ENCODE measurements at places on chromosomes 13 and 19.

GRCh38 chr13:25132751-25133390 is 36.9 kb downstream of the PABPC3 start:
- no peak overlapping the region for H3K27ac ChIP-seq
- no peak for DNase-seq
- no peaks in the 10 kb centered on the region for H3K4me1 ChIP-seq
- H3K27me3 ChIP-seq = peaks cover 29% of the 10 kb centered on the region
- H3K4me3 ChIP-seq = no peak overlapping the region

GRCh38 chr19:17719730-17720400 is 585 bp downstream of the MAP1S start:
- H3K4me3 ChIP-seq = peak overlapping the region; percentile 78
- H3K4me1 ChIP-seq = peaks cover 47% of the 10 kb centered on the region
- peak; percentile 60 for DNase-seq
- H3K27me3 ChIP-seq = no peaks in the 10 kb centered on the region

DNA sequence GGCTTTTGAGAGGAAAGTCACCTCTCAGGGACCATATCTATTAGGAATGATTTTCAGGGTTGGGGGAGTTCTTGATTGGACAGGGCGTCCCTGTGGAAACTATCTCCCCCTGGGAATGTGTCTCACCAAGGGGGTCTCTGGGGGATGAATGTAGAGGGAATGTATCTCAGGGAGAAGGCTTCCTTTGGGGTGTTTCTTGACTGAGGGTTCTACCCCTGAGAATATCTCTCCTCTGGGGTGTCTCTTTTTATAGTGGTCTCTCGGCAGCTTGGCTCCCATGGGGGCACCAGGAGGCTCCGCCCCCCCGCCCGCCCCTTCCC is 1.0 kb downstream of the RTBDN start:
- H3K27ac ChIP-seq = no peak overlapping the region
- H3K4me3 ChIP-seq = peak overlapping the region; percentile 30
- H3K36me3 ChIP-seq = no peaks in the 10 kb centered on the region
- peaks cover 99% of the 10 kb centered on the region for H3K27me3 ChIP-seq
- H3K4me1 ChIP-seq = peaks cover 20% of the 10 kb centered on the region

DNA sequence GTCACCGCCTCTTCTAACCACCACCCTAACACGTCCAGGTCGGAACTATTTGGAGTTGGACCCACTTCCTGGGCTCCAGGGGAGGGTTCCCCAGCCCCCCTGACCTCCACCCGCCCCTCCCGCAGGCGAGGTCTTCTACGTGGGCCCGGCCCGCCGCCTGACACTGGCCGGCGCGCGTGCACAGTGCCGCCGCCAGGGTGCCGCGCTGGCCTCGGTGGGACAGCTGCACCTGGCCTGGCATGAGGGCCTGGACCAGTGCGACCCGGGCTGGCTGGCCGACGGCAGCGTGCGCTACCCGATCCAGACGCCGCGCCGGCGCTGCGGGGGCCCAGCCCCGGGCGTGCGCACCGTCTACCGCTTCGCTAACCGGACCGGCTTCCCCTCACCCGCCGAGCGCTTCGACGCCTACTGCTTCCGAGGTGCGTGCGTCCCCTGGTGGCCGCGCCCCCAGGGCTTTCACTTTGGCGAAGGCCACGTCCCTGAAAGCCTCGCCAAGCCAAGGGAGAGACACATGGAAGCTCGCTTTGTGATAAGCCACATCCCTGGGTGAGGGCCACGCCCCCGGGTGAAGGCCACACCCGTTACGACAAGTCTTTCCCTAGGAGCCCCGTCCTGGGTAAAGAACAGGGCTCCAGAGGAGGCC is 13.2 kb downstream of the NCAN start:
- DNase-seq = peak; percentile 88
- H3K4me3 ChIP-seq = peak overlapping the region; percentile 68
- peaks cover 4% of the 10 kb centered on the region for H3K4me1 ChIP-seq
- H3K36me3 ChIP-seq = no peaks in the 10 kb centered on the region
- peaks cover 55% of the 10 kb centered on the region for H3K27me3 ChIP-seq

GRCh38 chr19:47475465-47475864 is 3.8 kb upstream of the SLC8A2 start:
- DNase-seq = no peak
- peaks cover 11% of the 10 kb centered on the region for H3K4me1 ChIP-seq
- no peaks in the 10 kb centered on the region for H3K36me3 ChIP-seq
- no peak overlapping the region for H3K4me3 ChIP-seq

DNA sequence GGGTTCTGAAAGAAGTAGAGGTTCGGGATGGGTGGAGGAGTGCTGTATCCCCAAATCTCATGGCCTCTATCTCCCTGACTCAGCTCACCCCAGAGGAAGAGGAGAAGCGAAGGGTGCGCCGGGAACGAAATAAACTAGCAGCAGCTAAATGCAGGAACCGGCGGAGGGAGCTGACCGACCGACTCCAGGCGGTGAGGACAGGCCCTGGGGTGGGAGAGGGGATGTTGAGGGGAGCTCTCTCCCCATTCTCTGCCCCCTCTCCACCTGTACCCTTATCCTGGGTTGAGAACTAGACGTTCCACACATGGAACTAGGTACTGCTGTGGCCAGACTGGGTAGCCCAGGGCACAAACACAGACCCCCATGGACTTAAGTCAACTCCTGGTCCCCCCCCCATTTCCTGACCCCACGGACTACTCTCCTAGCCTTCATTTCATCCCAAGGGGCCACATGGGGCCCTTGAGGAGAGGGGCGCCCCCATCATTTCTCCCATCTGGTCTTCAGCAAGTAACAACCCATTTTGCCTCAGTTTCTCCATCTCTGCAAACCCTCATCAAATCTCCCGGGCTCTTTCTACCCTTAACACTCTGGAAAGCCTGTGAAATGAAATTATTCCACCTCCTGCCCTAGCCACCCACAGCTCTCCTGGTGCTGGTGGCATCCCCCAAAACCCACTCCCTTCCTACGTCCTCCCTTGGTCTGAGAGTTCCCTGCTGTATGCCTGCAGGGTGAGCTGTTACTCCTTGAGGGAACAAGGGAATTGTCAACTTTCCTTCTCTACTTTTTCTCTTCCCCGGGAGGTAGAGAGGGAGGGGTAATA is 3.5 kb downstream of the FOSB start:
- H3K27ac ChIP-seq = no peak overlapping the region
- peaks cover 49% of the 10 kb centered on the region for H3K4me1 ChIP-seq
- no peaks in the 10 kb centered on the region for H3K36me3 ChIP-seq
- peaks cover 88% of the 10 kb centered on the region for H3K27me3 ChIP-seq
- DNase-seq = peak; percentile 49

GRCh38 chr19:46640656-46641055 is 4.7 kb upstream of the GNG8 start:
- peaks cover 24% of the 10 kb centered on the region for H3K27me3 ChIP-seq
- H3K36me3 ChIP-seq = no peaks in the 10 kb centered on the region
- DNase-seq = no peak
- peak overlapping the region; percentile 14 for H3K4me3 ChIP-seq

DNA sequence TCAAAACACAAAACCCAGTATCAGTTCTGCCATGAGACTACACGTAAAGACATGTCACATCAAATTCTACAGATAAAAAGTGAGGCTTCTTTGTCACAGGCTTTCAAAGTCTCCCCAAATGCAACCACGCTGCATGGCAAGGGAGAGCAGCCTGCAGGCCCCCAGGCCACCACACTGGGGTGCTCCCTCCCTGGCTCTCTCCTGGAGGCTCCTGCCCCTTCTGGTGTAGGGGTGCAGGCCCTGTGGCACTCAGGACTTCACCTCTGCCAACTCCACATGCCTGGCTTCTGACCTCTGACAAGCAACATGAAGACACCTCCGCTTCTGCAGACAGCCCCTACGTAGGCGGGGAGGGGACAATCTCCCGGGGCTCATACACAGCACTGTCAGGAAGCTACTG is 14.3 kb downstream of the AKAP8 start:
- H3K36me3 ChIP-seq = peaks cover 42% of the 10 kb centered on the region
- no peak overlapping the region for H3K27ac ChIP-seq

- no peak for DNase-seq
- H3K36me3 ChIP-seq = no peaks in the 10 kb centered on the region
- no peak overlapping the region for H3K27ac ChIP-seq
- peaks cover 4% of the 10 kb centered on the region for H3K27me3 ChIP-seq
Measured at GRCh38 chr13:44014501-44014900, 134.8 kb downstream of the LACC1 start.

GRCh38 chr13:100333141-100333540 is 244.2 kb downstream of the PCCA start:
- H3K4me3 ChIP-seq = no peak overlapping the region
- H3K36me3 ChIP-seq = peaks cover 14% of the 10 kb centered on the region
- no peaks in the 10 kb centered on the region for H3K27me3 ChIP-seq
- H3K27ac ChIP-seq = no peak overlapping the region
- H3K4me1 ChIP-seq = no peaks in the 10 kb centered on the region
- DNase-seq = no peak

- peaks cover 21% of the 10 kb centered on the region for H3K4me1 ChIP-seq
- peaks cover 23% of the 10 kb centered on the region for H3K36me3 ChIP-seq
- H3K27me3 ChIP-seq = peaks cover 85% of the 10 kb centered on the region
Measured at GRCh38 chr19:38387550-38388348, at the start of gene GGN. TSS of gene GGN (minus strand) at chr19:38388034. CDS start at chr19:38387261, 773 bp downstream.

- H3K27me3 ChIP-seq = no peaks in the 10 kb centered on the region
- H3K4me3 ChIP-seq = no peak overlapping the region
- H3K27ac ChIP-seq = no peak overlapping the region
- DNase-seq = no peak
Measured at GRCh38 chr13:32453981-32454380, 26.1 kb upstream of the N4BP2L1 start.

- H3K4me1 ChIP-seq = peaks cover 73% of the 10 kb centered on the region
- no peak for DNase-seq
- H3K27me3 ChIP-seq = no peaks in the 10 kb centered on the region
Measured at GRCh38 chr13:25876247-25876646, 175.6 kb downstream of the SHISA2 start.

DNA sequence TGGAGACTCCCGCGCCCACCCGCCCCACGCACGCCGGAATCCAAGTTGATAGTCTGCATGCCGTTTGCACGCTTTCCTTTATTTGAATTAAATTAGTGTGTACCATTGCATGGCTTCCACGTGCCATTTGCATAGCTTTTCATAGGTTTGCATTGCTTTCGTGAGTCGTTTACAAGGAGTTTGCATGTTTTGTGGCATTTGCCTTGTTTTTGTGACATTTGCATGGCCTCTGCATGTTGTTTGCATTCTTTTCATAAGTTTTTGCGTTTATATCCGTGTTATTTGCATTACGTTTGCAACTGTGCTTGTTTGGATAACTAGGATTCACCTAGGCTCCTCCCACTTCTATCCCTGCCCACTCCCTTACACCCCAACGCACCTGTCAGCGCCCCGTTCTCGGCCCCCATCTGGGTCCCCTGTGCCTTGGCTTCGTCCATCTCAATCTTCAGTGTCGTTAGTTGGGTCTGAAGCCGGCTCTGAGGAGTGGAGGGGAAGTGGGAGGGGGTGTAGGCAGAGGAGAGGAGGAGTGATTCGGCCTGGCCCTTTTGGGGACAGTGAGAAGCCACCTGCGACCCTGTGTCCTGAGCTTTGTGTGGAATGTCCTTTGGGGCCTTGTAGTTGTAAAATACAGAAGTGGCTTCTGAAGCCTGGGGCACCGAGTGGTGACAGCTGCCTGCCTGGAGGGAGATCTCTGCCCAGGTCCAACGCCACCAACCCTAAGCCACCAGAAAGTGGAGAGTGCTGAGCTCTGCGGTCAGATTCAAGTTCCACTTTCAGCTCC is 2.4 kb downstream of the CCDC194 start:
- peaks cover 52% of the 10 kb centered on the region for H3K27me3 ChIP-seq
- H3K36me3 ChIP-seq = peaks cover 4% of the 10 kb centered on the region
- peak overlapping the region; percentile 81 for H3K4me3 ChIP-seq
- peaks cover 30% of the 10 kb centered on the region for H3K4me1 ChIP-seq
- no peak overlapping the region for H3K27ac ChIP-seq

- H3K4me1 ChIP-seq = no peaks in the 10 kb centered on the region
- no peaks in the 10 kb centered on the region for H3K27me3 ChIP-seq
- H3K27ac ChIP-seq = no peak overlapping the region
- no peak overlapping the region for H3K4me3 ChIP-seq
- H3K36me3 ChIP-seq = no peaks in the 10 kb centered on the region
Measured at GRCh38 chr13:85498774-85499173, 300.4 kb downstream of the SLITRK6 start.

DNA sequence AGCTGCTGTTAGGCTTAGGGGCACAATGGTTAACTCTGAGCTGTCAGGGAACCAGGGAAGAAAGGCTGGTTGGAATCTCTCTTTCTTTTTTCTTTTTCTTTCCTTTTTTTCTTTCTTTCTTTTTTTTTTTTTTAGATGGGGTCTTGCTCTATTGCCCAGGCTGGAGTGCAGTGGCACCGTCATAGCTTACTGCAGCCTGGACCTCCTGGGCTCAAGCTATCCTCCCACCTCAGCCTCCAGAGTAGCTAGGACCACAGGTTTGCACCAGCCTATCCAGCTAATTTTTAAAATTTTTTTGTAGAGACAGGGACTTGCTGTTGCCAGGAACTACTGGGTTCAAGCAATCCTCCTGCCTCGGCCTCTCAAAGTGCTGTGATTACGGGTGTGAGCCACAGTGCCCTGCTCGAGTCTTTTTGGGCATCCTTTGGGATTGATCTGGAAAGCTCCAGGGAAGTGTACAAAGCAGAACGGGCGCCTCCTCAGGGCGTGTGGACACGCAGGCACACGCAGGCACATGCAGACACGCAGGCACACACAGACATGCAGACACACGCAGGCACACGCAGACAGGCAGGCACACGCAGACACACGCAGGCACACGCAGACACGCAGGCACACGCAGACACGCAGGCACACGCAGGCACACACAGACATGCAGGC is 99.2 kb downstream of the GADD45B start:
- peaks cover 13% of the 10 kb centered on the region for H3K4me1 ChIP-seq
- peaks cover 43% of the 10 kb centered on the region for H3K27me3 ChIP-seq
- no peak overlapping the region for H3K4me3 ChIP-seq
- no peak overlapping the region for H3K27ac ChIP-seq

DNA sequence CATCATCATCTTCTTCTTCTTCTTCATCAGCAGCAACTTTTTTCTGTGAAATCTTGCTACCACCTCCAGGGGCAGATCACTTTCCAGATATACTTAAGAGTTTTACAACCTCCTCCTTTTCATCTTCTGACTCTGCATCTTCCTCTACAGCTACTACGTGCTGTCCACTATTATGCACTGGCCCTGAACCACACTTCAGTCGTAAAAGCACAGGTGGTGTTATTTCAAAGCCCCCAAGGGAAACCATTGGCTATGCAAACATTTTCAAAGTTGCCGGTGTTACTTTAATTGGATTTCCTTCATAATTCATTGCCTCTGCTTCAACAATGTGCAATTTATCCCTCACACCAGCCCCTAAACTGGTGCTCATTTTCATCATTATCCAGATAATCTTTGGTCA is 75.0 kb downstream of the POLR1D start:
- H3K4me3 ChIP-seq = no peak overlapping the region
- peaks cover 12% of the 10 kb centered on the region for H3K27me3 ChIP-seq
- H3K36me3 ChIP-seq = no peaks in the 10 kb centered on the region
